ENCODE measurements at places on chromosomes 7 and 10. TPM values are rescaled to one million over a fixed set of nuclear protein-coding genes. Genes with fewer than 3 reads are reported as not detected.

DNA sequence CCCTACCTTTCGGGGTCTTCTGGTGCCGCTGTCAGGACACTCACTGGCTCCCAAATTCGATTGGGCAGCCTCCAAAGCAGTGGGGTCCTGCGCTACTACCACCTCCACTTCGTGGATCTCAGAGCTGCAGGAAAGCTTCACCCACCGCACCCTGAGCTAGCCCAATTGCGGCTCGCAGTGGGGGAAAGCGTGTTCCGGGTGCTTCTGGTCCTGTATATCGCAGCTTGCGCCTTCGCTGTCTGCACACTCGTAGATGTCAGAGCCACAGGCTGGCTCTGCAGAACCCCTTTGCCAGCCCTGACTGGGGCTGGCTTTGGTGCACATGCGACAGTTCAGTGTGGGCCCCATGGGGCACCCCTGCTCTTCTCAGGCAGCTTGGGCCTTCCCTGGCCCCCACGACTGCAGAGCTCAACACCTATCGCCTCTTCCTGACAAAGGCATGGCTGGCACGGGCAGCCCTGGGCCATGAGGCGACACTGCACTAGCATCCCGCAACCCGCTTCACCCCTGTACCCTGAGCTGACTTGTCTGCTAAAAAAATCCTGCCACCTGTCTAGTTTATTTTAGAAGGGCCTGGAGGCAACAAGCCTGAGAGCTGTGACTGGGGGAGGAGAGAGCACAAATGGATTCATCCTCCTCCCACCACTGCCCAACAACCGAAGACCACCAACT is 78.7 kb upstream of the ABI1 start:
- DNase-seq, result no peak
- H3K4me1 ChIP-seq, result no peaks in the 10 kb centered on the region
- H3K4me3 ChIP-seq, result no peak overlapping the region
- no peaks in the 10 kb centered on the region for H3K27me3 ChIP-seq
- no peaks in the 10 kb centered on the region for H3K36me3 ChIP-seq

- no peak overlapping the region for H3K4me3 ChIP-seq
- H3K27ac ChIP-seq, result no peak overlapping the region
- no peaks in the 10 kb centered on the region for H3K36me3 ChIP-seq
- DNase-seq, result no peak
Measured at GRCh38 chr10:72049969-72050781, 38.2 kb downstream of the SPOCK2 start.

- no peak for DNase-seq
- no peak overlapping the region for H3K27ac ChIP-seq
- no peaks in the 10 kb centered on the region for H3K27me3 ChIP-seq
- no peaks in the 10 kb centered on the region for H3K4me1 ChIP-seq
- no peak overlapping the region for H3K4me3 ChIP-seq
Measured at GRCh38 chr7:84277628-84278224, 83.1 kb upstream of the SEMA3A start.

GRCh38 chr10:80462981-80463741 is 9.1 kb downstream of the TSPAN14 start:
- no peak overlapping the region for H3K4me3 ChIP-seq
- H3K4me1 ChIP-seq, result no peaks in the 10 kb centered on the region
- no peaks in the 10 kb centered on the region for H3K36me3 ChIP-seq

DNA sequence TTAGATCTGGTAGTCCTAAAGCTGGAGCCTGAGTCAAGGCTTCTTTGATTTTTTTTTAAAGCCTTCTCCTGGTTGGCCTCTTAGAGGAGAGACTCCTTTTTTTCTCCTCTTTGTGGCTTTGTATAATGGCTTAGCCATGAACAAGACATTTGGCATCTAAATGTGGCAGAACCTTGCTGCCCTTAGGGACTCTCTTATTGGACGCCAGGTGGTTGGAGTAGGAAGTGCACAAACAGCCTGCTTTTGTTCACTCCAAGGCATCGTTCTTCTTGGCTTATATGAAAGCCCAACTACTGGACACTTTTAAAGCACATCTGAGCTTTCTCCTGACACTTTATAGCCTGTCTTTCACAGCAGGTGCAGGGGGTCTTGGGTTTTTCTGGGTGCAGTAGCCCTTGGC is 25.0 kb downstream of the ZPBP start:
- H3K36me3 ChIP-seq, result no peaks in the 10 kb centered on the region
- peak; percentile 49 for DNase-seq
- peaks cover 13% of the 10 kb centered on the region for H3K4me1 ChIP-seq
- H3K27me3 ChIP-seq, result no peaks in the 10 kb centered on the region
- no peak overlapping the region for H3K27ac ChIP-seq
- H3K4me3 ChIP-seq, result peak overlapping the region; percentile 70

GRCh38 chr10:58444876-58445275 is 59.7 kb downstream of the TFAM start:
- H3K27me3 ChIP-seq, result 0 out of 2 replicates have a peak, but pooled peaks cover 4% of the 10 kb centered on the region
- no peak overlapping the region for H3K4me3 ChIP-seq
- H3K36me3 ChIP-seq, result no peaks in the 10 kb centered on the region
- peaks cover 7% of the 10 kb centered on the region for H3K4me1 ChIP-seq
- H3K27ac ChIP-seq, result no peak overlapping the region

- H3K27me3 ChIP-seq, result no peaks in the 10 kb centered on the region
- peak; percentile 20 for DNase-seq
- peak overlapping the region; percentile 43 for H3K27ac ChIP-seq
- peaks cover 31% of the 10 kb centered on the region for H3K4me1 ChIP-seq
- no peak overlapping the region for H3K4me3 ChIP-seq
Measured at GRCh38 chr10:4127518-4128315, 342.7 kb upstream of the KLF6 start.

GRCh38 chr10:77361426-77361825 is 276.2 kb downstream of the KCNMA1 start:
- H3K4me1 ChIP-seq, result peaks cover 22% of the 10 kb centered on the region
- no peak overlapping the region for H3K4me3 ChIP-seq
- no peak overlapping the region for H3K27ac ChIP-seq
- H3K36me3 ChIP-seq, result no peaks in the 10 kb centered on the region
- no peaks in the 10 kb centered on the region for H3K27me3 ChIP-seq
- no peak for DNase-seq

DNA sequence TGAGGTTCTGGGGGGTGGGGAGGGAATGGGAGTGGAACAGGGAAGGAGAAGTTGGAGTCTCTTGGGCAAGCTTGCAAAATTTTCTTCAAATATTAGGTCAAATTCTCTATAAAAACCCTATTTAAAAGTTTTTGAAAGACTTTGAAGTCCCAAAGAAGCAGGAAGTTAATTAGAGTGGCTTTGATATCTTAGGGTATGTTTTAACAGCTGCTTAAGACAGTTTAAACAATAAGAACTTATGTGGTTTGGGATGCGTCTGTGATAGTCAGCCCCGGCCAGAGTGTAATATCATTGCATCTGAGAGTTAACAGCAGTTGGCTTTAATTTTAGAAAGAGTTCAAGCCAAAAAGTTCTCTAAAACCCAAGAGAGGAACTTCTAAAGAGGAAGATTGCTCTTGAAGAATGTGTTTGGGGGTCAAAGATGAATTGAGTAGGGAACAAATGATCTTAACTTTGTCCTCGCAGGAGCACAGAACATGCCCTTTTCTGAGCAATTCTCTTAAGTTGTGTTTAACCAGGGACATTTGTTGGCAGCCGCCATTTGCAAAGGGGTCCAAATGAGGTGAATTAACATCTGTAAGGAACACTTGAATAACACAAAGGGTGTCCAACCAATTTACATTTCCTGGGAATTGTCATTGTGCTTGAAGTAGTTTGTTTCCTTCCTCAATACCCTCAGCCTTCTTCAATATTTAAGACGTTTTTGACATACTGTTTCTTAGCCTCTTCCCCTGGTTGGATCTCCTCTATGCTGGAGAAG is 182.4 kb downstream of the PTEN start:
- DNase-seq, result no peak
- H3K4me1 ChIP-seq, result no peaks in the 10 kb centered on the region
- no peak overlapping the region for H3K27ac ChIP-seq
- H3K27me3 ChIP-seq, result no peaks in the 10 kb centered on the region

The BAIAP2L1 gene
- 30.5 TPM for total RNA-seq

The TAC1 gene
- total RNA-seq, result not detected

The FKBP9 gene
- total RNA-seq, result 62.3 TPM

The TAS2R5 gene
- 0.26 TPM for total RNA-seq

The HHEX gene
- total RNA-seq, result 3.2 TPM

The SP4 gene
- 2.5 TPM for total RNA-seq

The COMMD3 gene
- 86.6 TPM for total RNA-seq

The SFRP5 gene
- total RNA-seq, result not detected
